Renal cortical epithelial cell (primary cell): ENCODE measurements at places on chromosomes 7 and 10.
A peak's percentile ranks its signal among the peaks of the same experiment; 100 is the strongest.

- DNase-seq, result no peak
Measured at GRCh38 chr10:20094226-20094976, 278.2 kb downstream of the PLXDC2 start.

DNA sequence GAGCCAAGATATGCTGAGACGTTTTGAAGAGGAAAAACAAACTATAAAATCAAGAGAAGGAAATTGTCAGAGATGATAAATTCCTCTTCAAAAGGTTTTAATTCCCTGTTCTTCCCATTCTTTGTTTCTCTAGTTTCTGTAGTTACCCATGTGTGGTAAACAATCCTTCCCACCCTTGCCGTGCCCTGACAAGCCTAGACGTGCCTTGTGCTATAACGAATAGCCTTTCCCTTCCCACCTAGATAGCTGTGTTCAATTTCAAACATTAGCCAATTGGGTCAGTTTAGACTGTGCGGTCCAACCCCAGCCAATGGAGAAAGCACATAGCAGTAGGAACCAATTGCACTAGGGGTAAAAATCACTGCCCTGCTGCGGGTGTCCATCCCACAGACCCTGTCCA is 138.1 kb downstream of the RALA start:
- DNase-seq, result no peak

- peak; percentile 54 for DNase-seq
Measured at GRCh38 chr7:151063212-151063561, 3.8 kb downstream of the SLC4A2 start.

DNA sequence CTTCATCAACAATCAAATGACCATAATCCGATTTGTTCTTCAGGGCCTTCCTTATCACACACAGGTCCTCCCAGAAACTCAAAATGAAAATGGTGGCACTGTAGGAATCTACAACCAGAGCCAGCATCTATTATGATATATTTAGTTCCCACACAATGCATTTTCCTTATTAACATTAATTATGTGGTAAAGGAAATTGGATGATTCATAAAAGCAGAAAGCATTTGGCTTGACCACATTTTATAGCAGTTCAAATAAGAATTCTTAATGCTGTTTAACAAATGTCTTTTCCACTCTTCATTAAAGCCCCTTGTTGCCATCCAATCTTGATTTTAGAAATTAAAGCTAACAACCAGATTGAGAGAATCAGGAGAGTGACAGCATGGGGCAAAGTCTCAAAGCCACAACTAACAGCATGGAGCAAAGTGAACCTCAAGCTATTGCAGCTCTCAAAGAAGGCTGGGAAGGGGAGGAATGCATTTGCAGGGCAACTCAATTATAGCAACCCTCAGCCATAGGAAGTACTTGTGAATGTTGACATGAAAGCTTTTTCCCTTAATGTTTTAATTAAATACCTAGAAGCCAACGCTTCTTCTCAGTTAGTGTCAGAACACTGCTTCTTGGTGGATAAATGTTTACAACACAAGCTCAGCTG is 549.1 kb downstream of the NXPH1 start:
- DNase-seq, result no peak

GRCh38 chr7:23476286-23477156 is 6.2 kb upstream of the IGF2BP3 start:
- DNase-seq, result no peak

DNA sequence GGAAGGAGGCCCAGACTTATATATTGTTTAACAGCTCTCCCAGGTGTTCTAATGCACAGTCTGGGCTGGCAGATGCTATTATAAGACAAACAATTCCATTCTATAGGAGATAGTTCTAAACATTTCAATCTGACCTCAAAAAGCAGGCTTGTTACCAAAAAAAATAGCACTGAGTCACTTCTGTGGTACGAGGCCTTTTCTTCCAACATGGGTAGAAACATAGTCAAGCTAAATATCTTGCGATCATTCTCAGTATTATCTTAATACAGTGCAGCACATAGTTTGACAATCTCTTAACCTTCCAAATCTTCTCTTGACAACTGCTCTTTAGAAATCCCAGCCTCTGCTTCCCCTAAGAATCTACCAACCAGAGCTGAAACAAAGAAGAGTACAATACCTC is 46.6 kb upstream of the MKX start:
- no peak for DNase-seq

- DNase-seq, result no peak
Measured at GRCh38 chr10:62153191-62153590, 115.5 kb downstream of the RTKN2 start.

DNA sequence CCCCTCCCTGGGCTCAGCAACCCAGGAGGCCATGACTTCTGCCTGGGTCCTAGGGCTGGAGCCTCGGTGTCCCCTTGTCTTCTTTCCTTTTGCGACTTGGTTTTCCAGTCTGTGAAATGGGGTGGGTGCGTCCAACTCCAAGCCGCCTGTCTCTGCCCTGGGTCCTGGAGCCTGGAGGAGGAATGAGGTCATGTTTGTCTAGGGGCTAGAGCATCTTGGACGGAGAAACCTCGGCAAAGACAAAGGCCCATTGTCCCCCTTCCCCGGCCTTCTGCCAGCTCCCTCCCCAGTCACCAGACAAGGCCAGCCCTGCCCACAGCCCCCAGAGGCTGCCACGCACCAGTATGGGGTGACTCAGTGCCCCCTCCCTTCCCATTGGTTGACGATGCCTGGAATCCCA is 39.8 kb upstream of the ELN start:
- DNase-seq, result no peak
